ENCODE measurements at places on chromosomes 6 and 20.

GRCh38 chr20:56428410-56428809 lies 16.4 kb downstream of the CASS4 start:
- no peak for DNase-seq

GRCh38 chr20:20971810-20972209 lies 134.3 kb downstream of the LINC00237 start:
- no peak for DNase-seq

- DNase-seq, result no peak
These were observed 57.9 kb upstream of the LRFN2 start for GRCh38 chr6:40645043-40645442.

- DNase-seq, result no peak
These were observed 98.5 kb upstream of the TMEM170B start for GRCh38 chr6:11439017-11439420.

DNA sequence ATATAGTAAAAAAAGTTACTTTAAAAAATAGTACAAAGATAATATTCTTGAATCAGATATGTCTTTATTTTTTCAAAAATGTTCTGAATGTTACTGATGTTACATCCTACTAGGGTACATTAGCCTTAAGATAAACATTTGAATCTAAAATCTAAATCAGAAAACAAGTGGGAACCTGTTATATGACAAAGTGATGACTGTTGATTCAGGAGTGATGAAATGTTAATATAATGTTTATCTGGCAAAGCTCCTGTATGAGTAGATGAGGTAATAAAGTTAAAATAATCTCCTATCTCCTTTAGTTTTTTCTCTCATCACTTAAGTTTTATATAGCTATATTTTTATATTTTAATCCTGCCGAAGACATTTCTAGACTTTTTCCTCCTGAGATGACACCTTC lies 4.2 kb downstream of the DOP1A start:
- no peak for DNase-seq

GRCh38 chr6:167913699-167914098 lies 83.8 kb upstream of the KIF25 start:
- DNase-seq, result no peak

DNA sequence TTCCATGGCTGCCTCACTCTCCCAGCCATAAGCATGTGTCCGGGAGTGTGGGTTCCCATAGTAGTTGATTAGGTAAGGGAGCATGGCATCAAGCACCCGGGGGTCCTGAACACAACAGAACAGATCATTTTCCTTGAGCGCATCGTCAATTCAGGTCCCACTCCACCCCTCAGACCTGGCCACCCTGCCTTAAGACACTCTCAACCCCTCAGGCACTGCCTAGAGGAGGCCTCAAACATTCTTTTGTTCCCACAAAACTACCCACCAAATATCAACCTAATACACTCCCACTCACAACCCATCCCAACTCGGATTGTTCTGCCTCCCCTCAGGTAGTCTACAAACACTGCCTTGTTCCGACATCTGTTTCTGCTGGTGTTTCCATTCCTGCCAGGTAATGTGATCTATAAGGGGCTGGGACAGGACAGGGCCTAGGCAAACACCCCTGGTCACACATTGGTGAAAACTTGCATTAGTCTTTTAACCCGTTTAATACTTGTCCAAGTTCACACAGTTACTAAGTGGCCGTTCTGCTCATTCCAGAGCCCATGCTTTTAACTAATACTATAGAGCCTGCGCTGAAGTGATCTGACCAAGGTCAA lies 1.4 kb downstream of the NFS1 start:
- DNase-seq, result no peak

GRCh38 chr6:17258749-17259148 lies 22.4 kb upstream of the RBM24 start:
- no peak for DNase-seq

- no peak for DNase-seq
These were observed 62.7 kb upstream of the SYNDIG1 start for GRCh38 chr20:24406750-24407149.

DNA sequence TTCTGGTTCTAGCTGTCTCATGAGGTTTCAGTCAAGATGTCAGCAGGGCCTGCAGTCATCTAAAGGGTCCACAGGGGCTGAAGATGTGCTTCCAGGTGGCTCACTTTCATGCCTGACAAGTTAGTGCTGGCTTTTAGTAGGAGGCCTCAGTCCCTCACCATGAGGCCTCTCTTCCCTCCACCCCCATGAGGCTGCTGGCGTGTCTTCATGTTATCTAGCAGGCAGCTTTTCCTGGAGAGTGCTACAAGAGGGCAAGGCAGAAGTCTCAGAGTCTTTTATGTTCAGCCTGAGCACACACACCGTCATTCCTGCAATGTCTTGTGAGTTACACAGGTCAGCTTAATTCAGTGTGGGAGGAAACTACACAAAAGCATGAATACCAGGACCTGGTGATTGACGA lies 769.9 kb downstream of the HDGFL1 start:
- DNase-seq, result no peak

DNA sequence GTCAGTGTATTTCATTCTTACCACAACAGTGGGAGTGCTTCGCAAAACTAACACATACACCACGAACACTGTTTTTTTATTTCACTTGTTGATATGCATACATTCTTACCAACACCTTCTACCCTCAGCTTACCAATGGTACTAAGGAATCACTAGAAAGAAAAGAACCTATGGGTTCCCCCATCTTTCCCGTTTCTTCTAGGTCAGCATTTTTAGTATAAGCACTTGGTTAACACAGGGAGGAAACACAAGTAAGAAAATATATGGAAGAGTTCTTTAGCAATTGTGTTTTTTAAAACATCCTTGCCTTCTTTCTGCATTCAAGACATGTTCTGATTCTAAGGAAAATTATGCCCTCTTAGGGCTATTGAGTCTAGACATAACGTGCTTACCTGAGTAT lies 39.9 kb upstream of the EYA4 start:
- DNase-seq, result no peak

DNA sequence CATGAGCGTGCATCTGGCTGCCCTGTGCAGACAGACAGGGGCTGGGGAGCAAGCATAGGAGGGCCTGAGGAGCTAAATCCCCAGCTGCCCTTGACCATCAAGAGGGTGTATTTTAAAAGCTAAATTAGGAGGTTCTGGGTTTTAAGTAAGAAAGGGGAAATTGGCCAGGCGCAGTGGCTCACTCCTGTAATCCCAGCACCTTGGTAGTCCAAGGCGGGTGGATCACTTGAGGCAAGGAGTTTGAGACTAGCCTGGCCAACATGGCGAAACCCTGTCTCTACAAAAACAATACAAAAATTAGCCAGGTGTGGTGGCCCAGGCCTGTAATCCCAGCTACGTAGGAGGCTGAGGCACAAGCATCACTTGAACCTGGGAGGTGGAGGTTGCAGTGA lies 27.8 kb downstream of the SERPINB6 start:
- DNase-seq, result no peak
